Naive thymus-derived CD8-positive, alpha-beta T cell (primary cell): ENCODE measurements at places on chromosomes 2 and 18.

GRCh38 chr2:201180010-201180409 lies 2.9 kb upstream of the CASP10 start:
- no peaks in the 10 kb centered on the region for H3K27me3 ChIP-seq
- H3K36me3 ChIP-seq: no peaks in the 10 kb centered on the region
- DNase-seq: no peak
- H3K4me3 ChIP-seq: no peak overlapping the region

GRCh38 chr2:8457092-8457481 lies 224.8 kb upstream of the ID2 start:
- H3K4me1 ChIP-seq: peaks cover 44% of the 10 kb centered on the region
- H3K27me3 ChIP-seq: peaks cover 27% of the 10 kb centered on the region
- peak; percentile 13 for DNase-seq
- peak overlapping the region; percentile 84 for H3K4me3 ChIP-seq
- H3K27ac ChIP-seq: peak overlapping the region; percentile 70
- H3K36me3 ChIP-seq: no peaks in the 10 kb centered on the region

DNA sequence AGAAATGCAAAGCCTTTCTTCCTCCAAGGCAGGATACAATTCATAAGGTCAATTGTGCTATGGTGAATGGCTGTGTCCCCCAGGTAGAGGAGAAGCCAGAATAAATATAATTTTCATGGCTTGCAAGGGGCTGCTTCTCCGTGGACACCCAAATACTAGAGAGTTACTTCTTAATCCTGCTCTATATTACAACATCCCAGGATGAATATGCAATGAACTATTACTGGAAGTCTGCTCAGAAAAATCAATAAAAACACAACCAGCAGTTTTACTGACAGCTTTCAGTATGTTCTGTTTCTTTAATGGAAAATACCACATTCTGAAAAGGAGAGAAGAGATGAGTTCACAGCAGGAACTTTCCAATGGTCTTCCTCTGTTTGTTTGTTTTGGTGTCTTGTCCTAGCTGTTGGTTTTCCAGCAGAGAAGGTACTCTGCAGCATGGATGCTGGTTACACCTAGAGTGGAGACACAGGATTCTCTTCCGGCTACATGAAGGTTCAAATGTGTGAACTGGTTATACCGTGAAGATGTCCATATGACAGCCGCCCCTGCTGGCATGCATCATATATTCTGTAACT lies 213.0 kb downstream of the PID1 start:
- no peaks in the 10 kb centered on the region for H3K4me1 ChIP-seq
- no peak overlapping the region for H3K4me3 ChIP-seq
- no peak overlapping the region for H3K27ac ChIP-seq
- no peak for DNase-seq
- H3K36me3 ChIP-seq: peaks cover 5% of the 10 kb centered on the region
- no peaks in the 10 kb centered on the region for H3K27me3 ChIP-seq

GRCh38 chr2:5867056-5867455 lies 174.9 kb downstream of the SOX11 start:
- no peak overlapping the region for H3K27ac ChIP-seq
- no peaks in the 10 kb centered on the region for H3K27me3 ChIP-seq
- H3K4me1 ChIP-seq: no peaks in the 10 kb centered on the region
- DNase-seq: no peak
- no peaks in the 10 kb centered on the region for H3K36me3 ChIP-seq

DNA sequence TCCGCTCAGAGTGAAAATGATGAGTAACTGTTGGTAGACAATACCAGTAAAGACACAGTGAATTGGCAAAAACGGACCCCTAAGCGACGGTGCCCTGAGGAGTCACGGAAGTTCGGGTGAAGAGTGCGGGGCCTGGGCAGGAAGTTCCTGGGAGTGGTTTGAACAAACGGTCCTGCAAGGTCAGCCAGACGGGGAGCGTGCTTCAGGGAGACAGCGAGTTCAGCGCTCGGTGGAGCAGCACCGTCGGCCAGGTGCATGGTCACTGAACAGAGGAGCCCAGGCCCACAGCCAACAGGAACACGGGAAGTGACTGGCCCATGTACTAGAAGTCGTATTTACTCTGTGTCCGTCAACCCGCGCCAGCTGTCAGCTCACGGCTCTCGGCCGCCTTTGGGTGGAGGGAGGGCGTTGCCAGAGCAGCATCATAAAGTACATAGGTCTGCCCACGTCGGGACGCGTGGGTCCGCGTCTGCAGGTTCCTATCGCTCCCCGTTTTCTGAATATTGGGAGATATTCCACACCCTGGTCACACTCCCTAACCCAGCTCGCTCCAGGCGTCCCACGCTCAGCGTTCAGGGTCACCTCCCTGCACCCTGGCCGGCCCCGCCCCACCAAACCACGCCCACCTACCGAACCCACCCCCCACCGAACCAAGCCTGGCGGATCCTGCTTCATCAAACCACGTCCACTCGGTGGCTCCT lies 75.6 kb upstream of the UXS1 start:
- no peak overlapping the region for H3K27ac ChIP-seq
- DNase-seq: peak; percentile 15
- peaks cover 19% of the 10 kb centered on the region for H3K27me3 ChIP-seq
- no peaks in the 10 kb centered on the region for H3K36me3 ChIP-seq
- peaks cover 12% of the 10 kb centered on the region for H3K4me1 ChIP-seq
